ENCODE measurements at places on chromosomes 6 and 20.

GRCh38 chr20:35252037-35252461 lies 25.6 kb downstream of the MMP24 start:
- no peak for DNase-seq

- no peak for DNase-seq
Measured at GRCh38 chr6:41009669-41010068, 29.4 kb downstream of the UNC5CL start.

GRCh38 chr20:53555081-53555480 lies 38.6 kb downstream of the ZNF217 start:
- DNase-seq, result no peak

- DNase-seq, result no peak
Measured at GRCh38 chr6:49609285-49609684, 27.4 kb downstream of the RHAG start.

GRCh38 chr20:10799735-10800134 lies 125.9 kb upstream of the JAG1 start:
- peak; percentile 10 for DNase-seq

DNA sequence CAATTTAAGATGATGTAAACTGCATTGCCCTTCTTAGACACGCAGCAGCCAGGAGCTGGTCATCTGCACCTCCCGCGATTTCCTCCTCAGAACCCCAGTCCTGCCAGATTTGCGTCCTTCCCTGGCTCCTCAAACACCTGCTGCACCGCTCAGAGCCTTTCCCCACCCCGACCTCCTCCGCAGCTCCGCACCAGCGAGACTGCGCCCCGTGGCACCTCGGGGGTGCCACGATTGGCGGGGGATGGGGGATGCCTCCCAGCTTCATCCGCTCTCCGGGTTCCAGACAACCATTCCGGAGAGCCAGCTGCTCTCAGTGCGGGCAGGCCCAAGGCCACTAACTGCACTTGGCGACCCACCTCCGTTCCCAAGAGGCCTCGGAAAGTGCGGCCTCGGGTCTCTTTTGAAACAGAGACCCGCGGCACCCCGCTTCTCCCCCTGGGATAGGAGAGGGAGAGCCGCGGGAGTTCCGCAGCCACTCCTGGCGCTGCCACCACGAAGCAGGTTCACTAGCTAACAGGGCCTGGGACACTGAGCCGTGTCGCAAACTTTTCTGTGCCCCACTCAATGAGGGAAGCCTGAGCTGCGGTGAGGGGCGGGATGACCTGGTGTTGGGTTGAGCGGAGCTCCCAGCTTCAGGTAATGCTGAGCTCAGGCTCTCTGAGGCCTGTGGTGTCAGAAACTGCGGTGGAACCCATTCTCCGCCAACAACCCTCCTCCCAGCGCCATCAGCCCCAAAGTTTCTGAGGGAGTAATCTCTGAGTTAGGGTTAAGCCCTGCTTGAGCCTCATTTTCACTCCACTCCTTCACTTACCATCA lies 7.3 kb upstream of the TFAP2A start:
- DNase-seq, result no peak

GRCh38 chr20:952196-952795 lies 36.2 kb upstream of the ANGPT4 start:
- DNase-seq, result no peak

- DNase-seq, result no peak
Measured at GRCh38 chr6:134515986-134516385, 198.1 kb upstream of the SGK1 start.

DNA sequence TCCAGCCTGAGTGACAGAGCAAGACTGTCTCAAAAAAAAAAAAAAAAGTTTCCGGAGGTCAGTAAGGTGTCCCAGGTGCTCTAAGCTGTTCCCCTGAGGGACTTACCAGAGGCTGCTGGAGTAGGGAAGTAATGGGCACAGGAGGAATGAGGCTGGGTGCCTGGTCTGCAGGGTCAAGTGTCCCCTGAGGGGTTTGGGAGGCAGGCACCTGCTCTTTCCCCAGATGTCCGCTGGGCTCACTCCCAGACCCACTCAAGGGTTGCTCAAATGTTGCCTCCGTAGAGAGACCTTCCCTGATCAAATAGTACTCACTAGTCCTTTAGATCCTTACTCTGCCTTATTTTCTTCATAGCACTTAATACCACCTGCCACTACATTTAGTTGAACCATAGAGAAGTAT lies 5.4 kb upstream of the MAPK13 start:
- DNase-seq, result no peak

GRCh38 chr20:64150756-64151632 lies 13.3 kb upstream of the MYT1 start:
- no peak for DNase-seq

DNA sequence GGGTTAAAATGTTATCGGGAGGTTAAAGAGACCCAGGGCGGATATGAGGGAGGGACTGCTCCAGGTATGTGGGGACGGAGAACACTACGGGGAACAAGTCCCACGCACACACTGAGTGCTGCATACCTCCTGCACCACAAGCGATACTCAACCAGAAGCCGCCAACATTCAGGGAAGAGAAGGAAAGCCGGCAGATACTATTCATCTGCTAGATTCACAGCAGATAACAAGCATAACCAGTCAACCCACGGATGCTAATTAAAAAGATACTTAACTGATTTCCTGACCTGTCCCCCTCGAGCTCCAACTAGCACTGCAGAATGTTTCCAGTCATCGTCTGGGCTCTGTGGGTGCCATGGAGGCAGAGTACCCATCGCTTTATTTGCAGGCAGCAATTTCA lies 45.1 kb upstream of the RPS6KA2 start:
- DNase-seq, result no peak

DNA sequence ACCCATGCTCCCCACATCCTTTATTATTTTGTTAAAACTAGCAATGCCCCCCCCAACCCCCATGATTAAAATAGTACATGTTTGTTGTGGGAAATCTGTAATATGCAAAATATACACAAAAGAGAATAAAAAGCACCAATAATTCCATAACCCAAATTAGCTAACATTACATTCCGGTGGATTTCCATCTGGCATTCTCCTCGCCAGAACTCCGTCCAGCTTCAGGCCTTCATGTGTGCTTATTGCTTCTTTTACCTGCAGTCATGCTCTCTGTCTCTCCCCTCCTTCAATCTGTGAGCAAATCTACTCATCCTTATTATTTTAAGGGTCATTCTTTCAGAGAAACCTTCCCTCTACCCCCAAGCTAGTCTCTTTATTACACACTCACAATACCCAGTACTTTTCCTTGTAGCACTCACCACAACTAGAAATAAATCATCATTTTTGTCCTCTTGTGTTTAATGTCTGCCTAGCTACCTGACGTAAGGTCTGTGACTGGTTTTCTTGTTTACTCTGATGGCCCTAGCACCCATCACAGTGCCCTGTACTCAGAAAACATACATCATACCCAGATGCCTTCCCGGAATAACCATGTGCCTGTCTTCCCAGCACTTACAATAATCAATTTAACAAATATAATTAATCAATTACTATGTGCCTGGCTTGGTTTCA lies 25.6 kb upstream of the IER3 start:
- DNase-seq, result peak; percentile 41

- DNase-seq, result no peak
Measured at GRCh38 chr20:44461142-44461802, 14.4 kb upstream of the TTPAL start.

GRCh38 chr6:334536-335510 lies 42.5 kb downstream of the DUSP22 start:
- DNase-seq, result no peak

DNA sequence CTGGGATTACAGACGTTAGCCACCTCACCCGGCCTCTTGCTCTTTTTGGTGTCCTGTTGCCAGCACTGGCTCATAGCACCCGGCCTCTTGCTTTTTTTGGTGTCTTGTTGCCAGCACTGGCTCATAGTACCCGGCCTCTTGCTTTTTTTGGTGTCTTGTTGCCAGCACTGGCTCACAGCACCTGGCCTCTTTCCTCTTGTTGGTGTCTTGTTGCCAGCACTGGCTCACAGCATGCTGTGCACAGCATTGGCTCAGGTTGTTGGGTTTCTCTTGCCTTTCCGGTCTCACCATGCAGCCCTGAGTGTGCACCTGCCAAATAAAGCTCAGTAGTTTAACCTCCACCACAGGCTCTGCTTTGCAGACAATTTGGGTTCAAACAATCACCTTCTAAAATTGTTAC lies 208.2 kb downstream of the THBS2 start:
- DNase-seq, result no peak

Measured in mammary epithelial cell (primary cell).